ENCODE measurements at places on chromosomes 3 and 15.

DNA sequence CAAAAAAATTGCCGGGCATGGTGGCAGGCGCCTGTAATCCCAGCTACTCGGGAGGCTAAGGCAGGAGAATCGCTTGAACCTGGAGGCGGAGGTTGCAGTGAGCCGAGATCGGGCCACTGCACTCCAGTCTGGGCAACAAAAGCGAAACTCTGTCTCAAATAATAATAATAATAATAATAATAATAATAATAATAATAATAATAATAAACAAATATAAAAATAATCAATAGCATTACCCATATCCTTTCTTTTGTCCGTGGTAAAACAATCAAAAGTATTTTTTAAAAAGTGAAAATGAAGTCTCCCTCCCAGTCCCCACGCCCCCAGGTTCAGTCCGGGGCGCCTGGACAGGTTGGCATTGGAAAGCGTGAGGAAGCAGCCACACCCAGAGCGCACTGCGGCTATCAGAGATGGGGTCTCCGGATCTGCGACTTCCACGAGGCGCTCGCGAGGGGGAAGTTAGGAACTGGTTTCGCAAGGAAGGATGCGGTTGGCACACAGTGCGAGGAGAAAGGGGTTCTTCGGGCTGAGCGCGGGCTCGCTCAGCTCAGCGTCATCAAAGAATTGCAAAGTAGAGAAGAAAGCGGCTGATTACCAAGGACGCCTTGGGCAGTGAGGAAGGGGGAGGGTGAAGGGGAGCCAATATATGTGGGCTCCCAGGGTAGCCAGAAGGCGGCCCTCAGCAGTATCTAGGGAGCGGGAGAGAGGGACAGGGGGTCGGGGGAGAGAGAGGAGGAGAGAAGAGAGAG, 69.5 kb upstream of the EPHB3 start:
- no peak for DNase-seq

- no peak for DNase-seq
Observed at GRCh38 chr3:9700536-9700935, 3.1 kb upstream of the CPNE9 start.

GRCh38 chr3:133294253-133294652, 105.6 kb upstream of the BFSP2 start:
- DNase-seq = no peak

- no peak for DNase-seq
Observed at GRCh38 chr3:172059532-172059931, 20.2 kb downstream of the FNDC3B start.

- no peak for DNase-seq
Observed at GRCh38 chr3:63095-63765, 133.3 kb upstream of the CHL1 start.

- no peak for DNase-seq
Observed at GRCh38 chr15:97838606-97839210, 121.8 kb upstream of the ARRDC4 start.

- DNase-seq = no peak
Observed at GRCh38 chr3:31345581-31345980, 187.1 kb upstream of the STT3B start.

GRCh38 chr3:14295801-14296200, 106.6 kb upstream of the SLC6A6 start:
- no peak for DNase-seq

GRCh38 chr3:37688756-37689155, 172.9 kb upstream of the CTDSPL start:
- no peak for DNase-seq

DNA sequence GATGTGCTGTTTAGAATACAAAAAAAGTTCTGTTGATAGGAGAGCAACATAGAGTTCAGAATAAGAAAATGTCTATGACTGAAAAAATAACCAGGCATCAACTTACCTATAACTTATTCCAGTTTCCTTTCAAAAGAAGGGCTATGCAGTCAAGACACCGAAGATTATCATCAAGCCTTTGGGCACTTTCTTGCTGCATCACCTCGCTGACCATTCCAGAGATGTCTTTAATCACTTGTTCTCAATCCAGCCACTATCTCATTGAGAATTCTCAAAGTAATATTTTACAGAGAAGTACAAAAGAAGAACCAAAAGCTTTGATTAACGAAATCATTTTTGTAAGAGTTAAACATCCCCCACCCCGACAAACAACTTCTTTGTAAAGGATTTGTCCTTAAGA, 198.3 kb upstream of the P2RY1 start:
- no peak for DNase-seq

Measured in activated T-cell treated with anti-CD3 and anti-CD28 coated beads, Interleukin-2, amount 50 U/mL, for 1 hour (primary cell).